H1 (cell line): ENCODE measurements at places on chromosomes 3 and 15.
A peak's percentile ranks its signal among the peaks of the same experiment; 100 is the strongest.

DNA sequence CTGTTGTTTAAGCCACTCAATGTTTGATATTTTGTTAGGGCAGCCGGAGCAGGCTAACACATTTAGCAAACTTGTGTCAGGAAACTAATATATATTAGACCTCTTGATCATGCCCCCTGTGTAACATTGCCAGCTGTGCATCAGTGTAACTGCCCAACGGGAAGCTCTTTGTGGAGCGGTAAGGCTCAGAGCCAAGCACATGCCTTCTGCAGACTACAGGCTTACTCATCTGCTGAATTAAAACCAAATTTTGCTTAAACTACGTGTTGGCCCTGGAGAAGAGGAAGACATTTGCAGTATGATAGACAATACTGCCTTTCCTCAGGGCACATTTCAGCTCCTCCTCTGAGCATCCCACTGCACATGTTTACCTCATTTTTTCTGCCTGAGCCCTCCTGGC is 50.5 kb upstream of the KCNMB2 start:
- DNase-seq, result no peak

DNA sequence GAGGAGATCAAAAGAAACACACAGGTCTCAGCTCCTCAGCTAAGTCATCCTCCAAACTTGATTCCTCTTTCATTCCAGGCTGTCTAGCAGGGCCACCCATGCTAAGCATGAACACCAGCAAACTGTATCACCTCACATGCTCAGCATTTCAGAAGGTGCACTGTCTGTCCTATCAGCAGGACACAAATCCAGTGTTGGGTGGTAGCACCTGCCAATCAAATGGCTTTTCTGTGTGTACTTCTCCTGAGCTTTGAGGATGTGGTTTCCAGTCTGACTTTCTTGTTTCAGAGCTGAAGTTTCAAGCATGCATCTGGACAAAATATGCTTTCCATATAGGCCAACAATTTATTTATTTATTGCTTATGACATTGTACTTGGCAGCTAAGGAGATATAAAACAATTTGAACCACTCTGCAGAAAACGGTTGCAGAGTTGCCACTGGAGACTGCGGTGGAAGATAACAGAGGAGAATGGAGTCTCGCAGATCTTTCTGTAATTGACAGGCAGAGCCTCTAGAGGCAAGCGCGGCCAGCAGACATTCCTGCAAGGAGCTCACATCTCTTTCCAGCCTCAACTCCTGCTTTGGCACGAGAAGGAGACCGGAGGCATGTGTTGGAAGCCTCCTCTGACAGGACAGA is 167.1 kb upstream of the WNT5A start:
- DNase-seq, result no peak

- no peak for DNase-seq
Measured at GRCh38 chr3:188931531-188931930, 240.2 kb upstream of the TPRG1 start.

- no peak for DNase-seq
Measured at GRCh38 chr15:76844096-76844495, 61.0 kb downstream of the SCAPER start.

DNA sequence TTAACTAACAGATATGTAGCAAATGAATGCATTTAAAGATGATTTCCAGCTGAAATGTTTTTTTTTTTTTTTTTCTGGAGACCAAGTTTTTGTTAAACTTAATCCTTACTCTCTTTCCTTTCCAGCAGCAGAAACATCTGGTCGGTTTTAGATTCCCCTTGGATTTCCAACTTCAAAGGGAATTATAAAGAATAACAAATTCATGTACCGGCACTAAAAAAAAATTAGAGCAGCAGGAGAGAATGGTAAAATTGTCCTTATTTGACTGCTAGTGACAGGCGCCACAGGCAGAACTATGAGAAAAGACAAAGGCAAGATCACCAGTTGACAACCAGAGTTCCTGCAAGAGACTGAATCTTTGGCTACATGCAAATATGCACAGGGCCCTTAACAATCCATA is 393.3 kb downstream of the TIGIT start:
- DNase-seq, result no peak

GRCh38 chr3:57397175-57398026 is 104.9 kb upstream of the ASB14 start:
- peak; percentile 39 for DNase-seq

DNA sequence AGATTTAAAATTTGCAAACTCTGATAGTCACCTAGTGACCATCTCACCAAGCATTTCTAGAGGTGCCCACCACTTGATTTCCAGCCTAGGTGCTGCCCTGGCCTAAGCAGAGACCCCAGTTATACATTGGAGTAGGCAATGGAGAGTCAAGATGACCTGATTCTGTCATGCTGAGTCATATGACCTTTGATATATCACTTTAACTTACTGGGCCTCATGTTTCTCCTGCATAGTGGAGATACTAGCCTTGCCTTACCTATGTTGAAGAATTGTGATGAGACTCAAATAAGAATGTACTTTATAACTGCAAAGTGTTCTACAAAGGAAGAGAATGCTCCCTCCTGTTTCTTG is 75.5 kb upstream of the XCR1 start:
- DNase-seq, result no peak

DNA sequence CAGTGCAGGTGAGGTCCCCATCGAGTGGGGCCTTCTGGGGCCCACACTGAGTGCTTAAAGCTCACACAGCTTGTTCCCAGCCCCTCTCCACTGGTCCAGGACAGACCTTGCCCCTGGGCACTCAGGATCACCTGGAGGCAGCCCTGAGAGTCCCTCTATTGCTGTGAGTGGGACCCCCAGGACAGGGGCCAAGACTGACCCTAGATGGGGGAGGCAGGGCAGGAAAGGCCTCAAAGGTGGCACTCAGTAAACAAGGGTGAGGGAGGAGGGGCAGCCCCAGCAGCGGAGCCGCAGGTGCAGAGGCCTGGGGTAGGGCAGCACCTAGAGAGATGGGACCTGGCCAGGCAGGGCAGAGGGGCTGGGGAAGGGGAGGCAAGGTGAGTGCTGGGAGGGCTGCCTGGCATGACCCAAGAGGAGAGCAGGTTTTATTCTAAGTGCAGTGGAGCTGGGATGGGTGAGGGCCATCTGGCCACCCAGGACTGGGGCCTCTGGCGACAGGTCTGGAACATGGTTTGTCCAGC is 27.9 kb downstream of the CFAP100 start:
- DNase-seq, result no peak

DNA sequence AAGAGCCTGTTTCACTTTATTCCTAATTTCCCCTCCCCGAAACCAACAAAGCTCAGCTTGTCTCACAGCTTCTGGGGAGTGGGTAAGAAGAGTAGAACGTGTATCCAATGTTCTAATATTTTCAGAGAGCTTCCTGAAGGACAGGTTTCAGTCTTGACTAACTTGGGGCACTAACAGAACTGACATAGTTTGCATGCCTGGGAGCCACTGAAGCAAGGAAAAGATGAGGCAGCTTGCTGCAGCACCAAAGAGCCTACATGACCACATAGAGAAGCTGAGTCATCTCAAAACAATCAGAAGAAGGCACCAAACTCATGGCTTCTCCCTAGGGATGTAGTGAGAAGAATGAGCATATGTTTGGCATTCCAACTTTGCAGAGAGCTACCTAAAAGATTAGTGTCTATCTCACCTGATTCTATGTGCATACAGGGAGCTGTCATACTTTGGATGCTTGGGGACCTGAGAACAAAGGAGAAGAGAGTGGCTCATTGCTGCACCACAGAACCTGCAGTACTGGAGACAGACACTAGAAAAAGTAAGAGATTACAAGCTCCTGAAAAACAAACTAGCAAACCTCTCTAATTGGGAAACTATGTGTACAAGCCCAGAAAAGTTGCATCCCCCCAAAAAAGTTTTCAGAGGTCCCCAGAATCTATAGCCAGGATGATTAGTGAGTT is 86.9 kb downstream of the DCLK3 start:
- no peak for DNase-seq

DNA sequence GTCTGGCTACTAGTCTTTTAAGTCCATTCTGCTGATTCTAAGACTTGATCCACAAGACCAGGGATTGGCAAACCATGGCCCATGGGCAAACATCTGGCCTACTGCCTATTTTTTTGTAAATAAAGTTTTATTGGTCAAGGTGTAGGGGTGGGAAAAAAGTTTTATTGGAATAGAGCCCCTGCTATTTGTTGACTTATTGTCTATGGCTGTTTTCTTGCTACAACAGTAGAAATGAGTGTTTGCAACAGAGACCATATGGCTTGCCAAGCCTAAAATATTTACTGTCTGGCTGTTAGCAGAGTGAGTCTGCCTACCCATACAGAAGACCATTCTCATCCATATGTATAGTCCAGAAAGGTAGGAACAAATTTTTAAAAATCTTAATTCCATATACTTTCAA is 106.4 kb downstream of the PTPRG start:
- DNase-seq, result no peak

DNA sequence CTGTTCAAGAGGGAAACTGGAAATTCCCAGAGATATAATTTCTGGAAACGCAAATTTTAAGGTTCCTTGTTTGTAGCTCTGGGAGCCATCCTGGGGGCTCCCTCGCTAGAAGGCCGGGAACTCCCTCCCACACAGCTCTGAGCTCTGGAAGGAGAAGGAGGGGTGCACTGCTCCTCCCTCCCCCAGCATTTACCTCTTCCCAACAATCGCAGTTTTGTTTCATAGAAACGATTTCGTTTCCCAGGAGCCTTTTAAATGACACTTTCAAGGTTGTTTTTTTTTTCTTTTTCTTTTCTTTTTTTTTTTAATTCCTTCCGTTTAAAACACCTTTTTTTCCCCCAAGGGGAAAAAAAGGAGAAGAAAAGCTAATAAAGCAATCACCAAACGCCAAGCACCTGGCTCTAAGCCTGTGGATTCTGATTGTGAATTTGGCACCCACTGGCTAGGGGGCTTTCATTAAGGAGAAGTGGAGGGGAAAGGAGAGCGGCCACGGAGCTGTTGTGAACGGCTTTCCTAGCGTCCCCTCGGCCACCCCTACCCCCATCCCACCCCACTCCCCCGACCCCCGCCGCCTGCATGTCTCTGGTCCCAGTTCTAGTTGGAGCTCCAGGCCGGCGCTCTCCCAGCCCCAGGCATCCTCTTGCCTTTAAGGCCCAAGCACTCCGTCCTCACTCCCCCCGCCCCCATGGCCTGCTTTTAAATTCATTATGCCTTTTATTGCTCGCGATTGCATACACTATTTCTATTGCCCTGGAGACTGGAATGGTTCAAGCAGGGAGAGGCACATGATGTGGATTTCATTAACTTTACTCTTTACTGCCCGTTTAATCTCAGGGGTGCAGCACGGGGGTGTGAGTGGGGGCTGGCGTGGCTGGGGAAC is 13.6 kb upstream of the CCDC33 start:
- DNase-seq, result no peak

- DNase-seq, result no peak
Measured at GRCh38 chr15:95440712-95441111, 889.8 kb upstream of the NR2F2 start.

- no peak for DNase-seq
Measured at GRCh38 chr3:26655231-26655630, 32.7 kb downstream of the LRRC3B start.
